ENCODE measurements at places on chromosomes 6 and 20. TPM values are rescaled to one million over a fixed set of nuclear protein-coding genes. Genes with fewer than 3 reads are reported as not detected.

DNA sequence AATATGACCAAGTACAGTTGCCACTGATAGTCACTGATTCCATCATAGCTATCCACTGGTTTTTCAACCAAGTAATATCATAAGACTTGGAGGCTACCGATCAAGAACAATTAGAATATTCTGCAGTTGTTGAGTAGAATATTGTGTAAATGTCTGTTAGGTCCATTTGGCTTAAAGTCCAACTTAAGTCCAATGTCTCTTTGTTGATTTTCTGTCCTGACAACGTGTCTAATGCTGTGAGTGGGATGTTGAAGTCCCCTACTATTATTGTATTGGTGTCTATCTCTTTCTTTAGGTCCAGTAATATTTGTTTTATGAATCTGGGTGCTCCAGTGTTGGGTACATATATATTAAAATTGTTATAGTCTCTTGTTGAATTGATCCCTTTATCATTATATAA lies 13.9 kb downstream of the ARFGEF3 start:
- no peaks in the 10 kb centered on the region for H3K4me1 ChIP-seq
- no peak for DNase-seq
- no peaks in the 10 kb centered on the region for H3K36me3 ChIP-seq
- no peak overlapping the region for H3K27ac ChIP-seq
- no peak overlapping the region for H3K4me3 ChIP-seq
- H3K27me3 ChIP-seq, result no peaks in the 10 kb centered on the region

GRCh38 chr6:5645328-5646290 lies 361.1 kb downstream of the NRN1 start:
- no peaks in the 10 kb centered on the region for H3K27me3 ChIP-seq
- peaks cover 25% of the 10 kb centered on the region for H3K4me1 ChIP-seq
- no peak overlapping the region for H3K4me3 ChIP-seq
- no peak for DNase-seq
- H3K27ac ChIP-seq, result no peak overlapping the region
- no peaks in the 10 kb centered on the region for H3K36me3 ChIP-seq

DNA sequence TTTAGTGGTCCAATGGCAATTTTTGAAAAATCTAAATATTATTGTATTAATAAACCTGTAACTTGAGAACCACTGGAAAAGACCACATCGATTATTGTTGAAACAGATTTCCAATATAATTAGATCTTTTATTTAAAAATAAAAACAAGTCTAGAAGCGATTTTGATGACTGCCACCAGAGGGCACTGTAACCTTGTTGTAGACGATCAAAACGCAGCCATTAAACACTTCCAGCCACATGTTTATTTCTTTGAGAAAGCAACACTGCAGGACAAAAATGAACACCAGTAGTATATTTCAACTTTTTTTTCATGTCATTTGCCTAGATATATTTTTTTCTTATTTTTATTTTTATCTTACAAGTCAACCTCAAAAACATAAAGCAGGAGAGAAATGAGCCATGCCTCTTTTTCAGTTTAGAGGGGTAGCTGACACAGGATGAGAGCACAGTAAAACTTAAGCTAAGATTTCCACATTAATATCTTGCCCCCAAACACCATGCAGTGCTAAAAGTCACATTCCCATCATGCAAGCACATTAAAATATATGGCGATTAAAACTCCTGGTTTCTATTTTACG lies 115.4 kb downstream of the OPRM1 start:
- H3K4me1 ChIP-seq, result no peaks in the 10 kb centered on the region
- no peak for DNase-seq
- no peaks in the 10 kb centered on the region for H3K27me3 ChIP-seq

DNA sequence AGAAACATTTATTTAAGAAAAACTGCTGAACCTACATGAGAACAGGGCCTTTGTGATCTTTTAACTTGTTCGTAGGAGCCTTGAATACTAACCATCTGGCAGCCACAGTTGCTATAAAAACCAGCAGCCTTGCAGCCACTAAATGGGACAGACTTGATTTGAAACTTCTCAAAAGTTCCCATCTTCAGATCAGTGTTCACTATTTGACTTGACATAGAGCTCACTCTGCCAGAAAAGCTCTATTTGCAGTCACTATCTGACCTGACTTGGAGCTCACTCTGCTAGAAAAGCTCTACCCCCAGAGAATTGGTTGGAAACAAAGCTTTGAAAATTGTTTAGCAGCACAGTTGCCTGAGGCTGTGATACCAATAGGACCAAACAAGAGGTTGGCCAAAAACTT lies 119.3 kb upstream of the F13A1 start:
- no peaks in the 10 kb centered on the region for H3K36me3 ChIP-seq
- no peaks in the 10 kb centered on the region for H3K27me3 ChIP-seq
- no peaks in the 10 kb centered on the region for H3K4me1 ChIP-seq
- no peak overlapping the region for H3K4me3 ChIP-seq
- H3K27ac ChIP-seq, result no peak overlapping the region
- DNase-seq, result no peak

DNA sequence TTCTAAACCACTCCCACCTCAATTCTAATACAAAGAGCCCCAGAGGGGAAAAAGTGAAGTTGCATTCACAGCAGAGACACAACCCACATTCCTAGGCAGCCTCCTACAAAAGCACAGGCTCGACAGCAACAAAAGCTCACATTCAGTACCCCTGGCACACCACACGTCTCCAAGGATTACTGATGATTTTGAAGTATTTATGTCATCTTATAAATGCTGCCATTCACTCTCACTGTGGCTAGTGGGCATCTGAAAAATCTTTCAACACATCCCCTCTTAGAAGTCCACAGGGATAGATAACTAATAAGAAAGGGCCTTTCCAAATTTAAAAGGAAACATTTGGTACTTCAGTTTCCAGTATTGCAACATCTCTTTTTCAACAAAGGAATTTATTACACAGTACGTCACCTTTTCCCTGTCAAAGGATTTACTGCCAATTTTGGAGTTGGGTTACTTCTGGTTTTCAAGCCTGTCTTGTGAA lies 146.7 kb downstream of the TASP1 start:
- no peaks in the 10 kb centered on the region for H3K27me3 ChIP-seq
- H3K4me3 ChIP-seq, result no peak overlapping the region
- DNase-seq, result no peak
- no peaks in the 10 kb centered on the region for H3K36me3 ChIP-seq
- no peaks in the 10 kb centered on the region for H3K4me1 ChIP-seq

- H3K4me3 ChIP-seq, result peak overlapping the region; percentile 31
- no peaks in the 10 kb centered on the region for H3K36me3 ChIP-seq
- H3K4me1 ChIP-seq, result peaks cover 5% of the 10 kb centered on the region
- H3K27me3 ChIP-seq, result no peaks in the 10 kb centered on the region
Measured at GRCh38 chr6:53492860-53493634, 51.9 kb downstream of the GCLC start.

GRCh38 chr6:27669624-27670301 lies 196.9 kb upstream of the ZNF184 start:
- peaks cover 92% of the 10 kb centered on the region for H3K27me3 ChIP-seq
- no peaks in the 10 kb centered on the region for H3K36me3 ChIP-seq
- H3K27ac ChIP-seq, result no peak overlapping the region
- no peak for DNase-seq

DNA sequence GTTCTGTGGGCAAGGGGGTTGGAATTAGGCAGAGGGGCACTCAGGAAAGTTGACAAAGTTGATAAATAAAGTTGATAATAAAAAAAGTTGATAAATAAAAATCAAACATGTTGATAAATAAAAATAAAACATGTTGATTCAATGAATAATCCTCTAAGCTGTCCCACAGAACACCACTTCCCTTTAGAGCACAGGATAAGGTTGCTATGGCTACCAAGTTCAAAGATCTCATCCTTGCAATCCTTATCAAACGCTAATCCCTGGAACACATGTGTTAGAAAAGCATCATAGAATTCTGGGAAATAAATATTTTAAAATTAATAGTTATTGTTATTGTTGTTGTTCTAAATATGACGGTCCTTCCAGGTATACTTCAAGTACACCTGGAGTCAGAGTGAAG lies 33.9 kb downstream of the MBOAT1 start:
- H3K27ac ChIP-seq, result no peak overlapping the region
- no peak overlapping the region for H3K4me3 ChIP-seq
- no peak for DNase-seq
- H3K27me3 ChIP-seq, result no peaks in the 10 kb centered on the region

PNPLA1 gene
- not detected for total RNA-seq

SPDEF gene
- total RNA-seq, result 0.25 TPM

PNLDC1 gene
- not detected for total RNA-seq

THEMIS gene
- 0.13 TPM for total RNA-seq

RPP40 gene
- total RNA-seq, result 3.4 TPM

All from heart right ventricle (tissue), 16 donors.